ENCODE measurements at places on chromosomes 3 and 15.
A peak's percentile ranks its signal among the peaks of the same experiment; 100 is the strongest.

DNA sequence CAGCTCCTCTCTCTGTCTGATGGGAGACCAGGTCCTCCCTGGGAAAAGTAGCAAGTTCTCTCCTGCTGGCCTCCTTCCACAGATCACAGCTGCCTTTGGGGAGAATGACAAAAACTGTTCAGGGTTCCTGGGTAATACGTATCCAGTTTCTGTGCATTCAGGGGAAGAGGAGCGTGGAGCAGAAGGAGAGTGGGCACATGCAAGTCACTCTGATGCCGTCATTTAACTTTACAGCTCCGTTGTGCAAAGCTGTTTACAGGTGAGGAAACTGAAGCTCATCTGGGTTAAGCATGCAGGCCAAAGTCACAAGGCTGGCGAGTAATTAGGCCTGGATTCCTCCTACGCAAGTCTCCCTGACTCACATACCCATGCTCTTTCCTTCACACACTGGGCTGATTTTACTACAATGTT, 7.5 kb upstream of the TM4SF1 start:
- DNase-seq = no peak

GRCh38 chr3:71309342-71309741, 274.2 kb downstream of the FOXP1 start:
- DNase-seq = no peak

- no peak for DNase-seq
Observed at GRCh38 chr15:77632534-77633133, at the start of gene LINGO1. TSS of gene LINGO1 (minus strand) at chr15:77632912. CDS start at chr15:77632315, 597 bp downstream.

DNA sequence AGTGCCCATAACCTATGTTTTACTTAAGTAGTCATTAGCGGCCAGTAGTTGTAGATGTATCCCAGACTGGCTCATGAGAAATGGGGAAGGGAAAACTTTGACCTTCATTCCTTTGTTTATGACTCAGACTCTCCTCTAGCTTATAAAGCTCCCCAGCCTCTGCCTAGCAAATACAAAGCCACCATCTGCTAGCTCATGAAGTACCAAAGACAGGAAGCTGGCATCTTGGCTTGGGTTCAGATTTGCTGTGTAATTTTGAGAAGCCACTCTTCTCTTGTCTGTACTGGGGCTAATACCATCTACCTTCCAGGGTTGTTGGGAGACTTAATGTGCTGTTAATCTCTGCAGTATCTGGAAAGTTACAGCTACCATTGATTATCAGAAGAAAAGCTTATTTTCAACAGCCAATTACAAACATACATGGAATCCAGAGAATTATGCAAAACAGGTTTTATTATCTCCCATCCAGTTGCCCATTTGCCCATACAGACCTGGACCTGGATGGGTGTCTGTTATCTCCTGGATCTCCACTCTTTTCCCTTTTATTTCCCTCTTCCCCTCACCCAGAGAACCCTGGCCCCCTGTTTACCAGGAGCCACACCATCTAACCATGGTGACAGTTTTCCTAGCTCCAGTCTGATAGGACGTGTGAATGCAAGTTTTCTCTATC, 153.8 kb downstream of the SEMA6D start:
- no peak for DNase-seq

DNA sequence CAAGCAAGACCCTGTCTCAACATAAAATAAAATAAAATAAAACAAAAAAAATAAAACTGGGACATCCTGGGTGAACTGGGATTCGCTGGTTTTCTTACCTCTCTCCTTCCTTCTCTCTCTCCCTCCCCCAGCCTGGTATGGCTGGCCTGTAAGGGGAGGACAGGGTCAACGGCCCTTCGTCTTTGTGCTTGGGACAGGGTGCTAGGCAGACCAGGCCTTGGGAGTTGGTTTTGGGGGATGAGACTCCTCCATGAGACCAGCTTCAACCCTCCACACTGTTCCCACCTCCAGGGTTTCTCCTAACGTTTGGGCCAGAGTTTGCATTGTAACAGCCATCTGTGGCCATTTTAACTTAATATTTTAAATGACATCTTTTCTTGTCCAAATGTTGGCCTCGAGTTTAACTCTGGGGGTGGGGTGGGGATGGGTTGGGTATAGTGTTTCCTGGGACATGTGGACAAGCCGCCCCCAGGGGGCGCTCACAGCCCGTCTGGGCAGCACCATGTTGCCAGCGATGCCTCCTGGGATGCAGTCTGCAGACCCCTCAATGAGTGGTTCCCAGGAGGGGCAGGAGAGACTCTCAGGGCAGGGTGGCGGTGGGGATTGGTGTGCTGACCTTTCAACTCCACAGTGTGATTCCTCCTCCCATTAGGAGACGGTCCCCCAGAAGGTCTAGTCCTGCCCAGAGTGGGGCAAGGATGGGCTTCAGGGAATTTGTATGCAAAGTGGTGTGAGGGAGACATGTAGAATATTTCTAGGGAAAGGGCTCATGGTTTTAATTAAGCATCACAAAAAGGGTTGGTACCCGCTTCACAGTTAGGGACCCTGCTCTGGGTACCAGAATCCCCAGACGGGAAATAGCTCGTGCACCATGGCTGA, 37.7 kb upstream of the LCTL start:
- no peak for DNase-seq

GRCh38 chr3:113275929-113276750, 64.8 kb downstream of the BOC start:
- DNase-seq = no peak

DNA sequence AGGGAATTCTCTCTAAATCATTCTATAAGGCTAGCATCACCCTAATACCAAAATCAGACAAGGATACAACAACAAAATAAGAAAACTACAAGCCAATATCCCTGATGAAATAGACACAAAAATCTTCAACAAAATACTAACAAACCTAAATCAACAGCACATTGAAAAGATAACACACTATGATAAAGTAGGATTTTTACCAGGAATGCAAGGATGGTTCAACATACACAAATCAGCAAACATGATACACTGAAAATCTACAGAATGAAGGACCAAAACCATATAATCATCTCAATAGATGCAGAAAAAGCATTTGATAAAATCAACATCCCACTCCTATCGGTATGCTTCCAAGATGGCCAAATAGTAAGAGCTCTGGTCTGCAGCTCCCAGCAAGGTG, 39.5 kb downstream of the ALDH1A2 start:
- DNase-seq = no peak

- DNase-seq = no peak
Observed at GRCh38 chr3:101069901-101070798, 76.9 kb upstream of the ABI3BP start.

DNA sequence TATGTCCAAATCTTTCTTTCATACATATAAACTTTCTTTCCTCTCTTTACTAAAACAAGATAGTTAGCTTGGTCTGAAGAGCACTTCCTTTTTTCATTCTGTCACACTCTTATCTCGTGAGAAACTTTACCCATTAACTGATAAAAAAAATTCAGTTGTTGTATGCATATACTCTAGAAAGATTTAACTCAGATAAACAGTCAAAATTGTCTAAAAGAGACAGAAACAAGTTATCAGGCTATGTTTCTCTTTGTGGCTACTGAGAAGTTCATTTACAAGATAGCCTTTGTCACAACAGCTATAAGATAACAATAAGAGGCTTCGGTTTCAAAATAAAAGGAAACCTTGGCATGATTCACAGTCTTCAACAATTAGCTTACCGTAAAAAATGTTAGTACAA, 235.7 kb upstream of the ATP10A start:
- DNase-seq = no peak

DNA sequence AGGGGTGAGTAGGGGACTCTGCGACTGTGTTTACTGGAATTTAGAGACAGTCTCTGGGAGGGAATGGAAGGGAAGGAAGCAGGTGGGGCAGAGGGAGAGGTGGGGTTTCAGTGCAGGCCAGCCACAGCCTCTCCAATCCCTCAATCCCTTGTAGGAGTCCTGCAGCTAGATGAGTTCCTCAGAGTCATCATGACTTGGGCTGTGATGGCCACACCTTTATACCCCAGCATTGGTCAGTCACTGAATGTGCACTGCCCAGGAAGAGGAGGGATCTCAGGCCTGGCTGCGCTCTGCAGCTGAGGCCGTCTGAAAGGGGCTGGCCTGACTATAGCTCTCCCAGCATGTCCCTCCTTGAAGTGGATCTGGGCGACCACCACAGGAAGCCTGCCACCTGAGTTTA, 67.3 kb upstream of the GLCE start:
- DNase-seq = no peak

DNA sequence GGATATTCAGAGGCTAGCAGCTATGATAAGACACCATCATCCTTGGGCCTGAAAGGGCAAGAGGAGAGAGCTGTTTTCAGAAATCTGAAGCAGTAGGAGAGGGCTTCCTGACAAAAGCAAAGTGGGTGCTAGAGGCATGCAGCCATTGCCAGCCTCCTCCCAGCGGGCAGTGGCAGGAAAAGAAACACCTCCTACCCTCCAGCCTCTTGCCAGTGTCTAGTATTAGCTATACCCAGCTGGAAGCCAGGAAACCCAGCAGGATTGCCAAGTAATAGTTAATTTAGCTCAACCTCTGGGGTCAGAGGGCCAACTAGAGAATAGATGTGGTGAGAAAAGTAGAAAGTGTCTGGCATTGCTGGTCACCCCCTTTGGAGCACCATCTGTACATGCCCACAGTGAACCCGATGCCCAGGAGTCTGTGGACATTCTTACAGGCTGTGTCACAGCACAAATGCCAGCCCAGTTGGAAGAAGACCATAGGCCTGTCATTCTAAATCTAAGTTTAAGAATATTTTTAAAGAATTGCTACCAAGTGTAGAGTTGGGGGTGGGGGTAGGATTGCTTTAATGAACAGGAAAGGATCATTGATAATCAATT, 85.3 kb downstream of the HCN4 start:
- no peak for DNase-seq

- DNase-seq = no peak
Observed at GRCh38 chr3:157493627-157494550, 9.3 kb downstream of the VEPH1 start.

DNA sequence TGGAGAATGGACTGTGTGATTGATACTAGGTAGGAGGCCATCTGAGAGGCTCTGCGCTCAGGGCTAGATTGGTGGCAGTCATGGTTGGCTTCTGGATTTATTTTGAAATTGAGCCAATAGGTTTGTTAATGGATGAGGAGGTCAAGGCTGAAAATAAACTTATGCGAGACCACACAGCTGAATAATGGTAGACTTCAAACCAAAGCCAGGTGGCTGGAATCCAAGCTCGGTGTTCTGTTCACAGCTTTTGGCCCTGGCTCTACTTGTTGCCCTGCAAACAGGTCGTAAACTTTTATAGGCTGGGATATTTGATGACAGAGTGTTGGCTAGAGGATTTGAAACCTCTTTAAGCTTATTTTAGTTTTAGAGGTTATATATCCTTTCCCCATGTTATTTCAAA, 160.4 kb downstream of the CHL1 start:
- no peak for DNase-seq

GRCh38 chr3:23735535-23736326, 70.0 kb upstream of the UBE2E1 start:
- DNase-seq = no peak

- no peak for DNase-seq
Observed at GRCh38 chr15:68699124-68699880, 120.5 kb downstream of the CORO2B start.

DNA sequence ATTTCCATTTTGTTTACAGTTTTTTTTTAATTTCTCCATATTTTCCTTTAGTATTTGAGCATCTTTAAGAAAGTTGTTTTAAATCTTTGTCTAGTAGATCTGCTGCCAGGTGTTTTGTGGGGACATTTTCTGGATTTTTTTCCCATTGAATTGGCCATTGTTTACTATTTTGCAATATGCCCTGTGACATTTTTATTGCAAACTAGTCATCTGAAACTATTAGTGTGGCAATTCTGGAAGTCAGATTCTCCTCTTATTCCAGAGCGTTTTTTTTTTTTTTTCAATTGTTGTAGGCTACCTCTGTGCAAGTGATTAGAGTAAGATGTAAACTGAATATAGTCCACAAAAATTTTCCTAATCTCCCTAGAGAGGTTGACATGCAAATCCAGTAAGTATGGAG, 334.2 kb downstream of the PYDC2 start:
- no peak for DNase-seq

GRCh38 chr3:64295594-64295993, 70.3 kb upstream of the PRICKLE2 start:
- DNase-seq = no peak

GRCh38 chr3:111801693-111802092, 57.4 kb upstream of the PHLDB2 start:
- DNase-seq = no peak

GRCh38 chr3:177145381-177145780, 51.9 kb downstream of the TBL1XR1 start:
- no peak for DNase-seq

- DNase-seq = peak; percentile 87
Observed at GRCh38 chr3:50611464-50612233, at the start of gene CISH. TSS of gene CISH (minus strand) at chr3:50611774. CDS start at chr3:50611650, 124 bp downstream.

GRCh38 chr3:22627993-22628499, 575.1 kb upstream of the UBE2E2 start:
- DNase-seq = no peak

DNA sequence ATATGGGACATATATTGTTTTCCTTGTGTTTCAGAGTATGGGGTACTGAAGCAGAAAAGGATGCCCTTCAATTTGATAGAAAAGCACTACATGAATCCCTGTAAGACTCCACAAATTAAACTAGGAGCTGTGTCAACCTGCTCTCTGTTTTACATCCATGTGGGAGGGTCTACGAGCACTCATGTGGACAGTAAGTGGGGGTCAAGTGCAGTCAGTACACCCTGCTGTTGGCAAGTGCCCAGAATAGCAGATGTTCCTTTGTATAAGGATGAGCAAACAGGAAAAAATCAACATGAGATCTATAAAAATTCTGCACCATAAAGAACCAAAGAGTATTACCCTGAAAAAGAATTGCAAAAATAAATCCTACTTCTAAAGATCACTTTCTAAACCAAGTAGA, 659.9 kb downstream of the SI start:
- DNase-seq = no peak

DNA sequence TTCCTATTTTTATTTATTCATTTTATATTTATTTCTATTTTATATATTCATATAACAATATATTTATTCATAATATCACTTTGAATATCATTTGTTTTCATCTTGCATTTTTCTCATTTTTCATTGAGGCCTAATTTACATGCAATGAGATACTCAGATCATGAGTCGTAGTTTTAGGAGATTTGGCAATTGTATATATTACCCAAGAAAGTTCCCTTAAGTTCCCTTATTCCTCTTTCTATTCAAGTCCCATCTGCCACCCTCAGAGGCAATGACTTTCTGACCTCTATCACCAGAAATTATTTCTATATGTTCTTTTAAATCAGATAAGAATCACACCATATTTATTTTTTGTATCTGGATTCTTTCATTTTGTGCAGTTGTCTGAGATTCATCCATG, 329.1 kb upstream of the TPRG1 start:
- DNase-seq = no peak

Data from cortex of kidney (tissue), 1 donor.